Brain microvascular endothelial cell (primary cell): ENCODE measurements at places on chromosomes 16 and 17.

GRCh38 chr17:2176499-2177169 lies 121.7 kb downstream of the HIC1 start:
- DNase-seq: no peak

- DNase-seq: peak; percentile 95
Observed at GRCh38 chr17:2406903-2407790, 6.3 kb upstream of the MNT start.

DNA sequence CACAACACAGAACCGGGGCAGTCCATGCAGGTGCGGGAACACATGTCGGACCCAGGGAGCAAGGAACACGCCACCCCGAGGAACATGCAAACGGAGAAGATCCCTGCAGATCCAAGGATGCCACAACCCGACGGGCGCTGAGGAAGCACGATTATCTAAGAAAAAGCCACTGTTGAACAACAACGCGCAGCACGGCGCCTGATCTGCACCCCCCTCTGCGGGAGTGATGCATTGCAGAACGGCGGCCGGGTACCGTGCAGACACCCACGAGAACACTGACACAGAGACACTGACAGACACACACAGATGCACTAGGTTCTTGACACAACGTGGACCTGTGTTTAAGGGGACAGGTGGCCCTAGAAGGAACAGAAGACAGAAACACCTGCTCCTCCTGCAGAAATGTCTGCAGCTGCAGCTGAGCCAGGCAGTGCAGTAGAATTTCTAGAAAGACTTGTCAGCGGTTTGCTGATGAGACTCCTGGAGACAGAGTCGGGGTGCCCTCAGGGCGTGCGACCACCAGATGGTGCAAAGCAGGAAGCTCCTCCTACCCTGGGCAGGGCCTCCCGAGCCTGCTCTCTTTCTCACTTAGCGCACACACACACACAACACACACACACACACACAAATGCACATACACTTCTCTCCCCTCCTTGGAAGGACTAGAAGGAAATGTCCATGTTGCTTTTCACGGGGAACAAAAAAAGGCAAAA lies 7.5 kb downstream of the NPTX1 start:
- DNase-seq: no peak

DNA sequence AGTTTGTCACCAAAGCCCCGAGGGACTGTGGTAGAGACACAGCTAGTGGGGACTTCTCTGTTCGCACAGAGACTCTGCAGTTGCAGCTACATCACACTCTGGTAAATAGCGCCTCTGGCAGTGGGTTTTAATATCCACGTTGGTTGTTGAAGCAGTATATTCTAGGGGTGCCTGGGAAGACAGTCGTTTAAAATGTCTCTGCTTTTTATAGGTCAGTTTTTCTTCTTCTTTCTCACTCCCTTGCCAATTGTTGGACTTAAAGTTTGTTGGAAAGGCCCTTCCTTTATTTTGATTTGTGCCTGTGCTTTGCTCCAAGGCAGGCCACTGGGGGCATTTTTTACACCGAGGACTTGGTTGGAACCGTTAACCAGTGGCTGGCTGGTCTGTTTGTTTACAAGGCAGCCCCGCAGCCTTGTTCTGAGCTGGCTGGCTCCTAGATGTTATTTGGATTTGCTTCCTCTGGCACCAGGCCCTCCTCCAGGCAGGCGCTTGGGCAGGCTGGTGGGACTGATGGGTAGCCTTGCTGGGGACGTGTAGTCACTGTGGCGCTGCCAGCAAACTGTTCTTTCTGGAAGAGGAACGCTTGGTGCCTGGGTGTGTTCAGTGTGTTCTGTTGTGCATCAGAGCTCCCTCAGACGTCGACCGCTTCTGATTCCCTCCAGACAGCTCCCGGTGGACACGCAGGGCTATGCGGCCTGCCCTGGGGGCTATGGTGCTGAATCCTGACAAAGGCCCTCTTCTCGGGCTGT lies 218.2 kb upstream of the CHMP6 start:
- no peak for DNase-seq

- DNase-seq: no peak
Observed at GRCh38 chr16:72811188-72811720, 236.7 kb downstream of the ZFHX3 start.

DNA sequence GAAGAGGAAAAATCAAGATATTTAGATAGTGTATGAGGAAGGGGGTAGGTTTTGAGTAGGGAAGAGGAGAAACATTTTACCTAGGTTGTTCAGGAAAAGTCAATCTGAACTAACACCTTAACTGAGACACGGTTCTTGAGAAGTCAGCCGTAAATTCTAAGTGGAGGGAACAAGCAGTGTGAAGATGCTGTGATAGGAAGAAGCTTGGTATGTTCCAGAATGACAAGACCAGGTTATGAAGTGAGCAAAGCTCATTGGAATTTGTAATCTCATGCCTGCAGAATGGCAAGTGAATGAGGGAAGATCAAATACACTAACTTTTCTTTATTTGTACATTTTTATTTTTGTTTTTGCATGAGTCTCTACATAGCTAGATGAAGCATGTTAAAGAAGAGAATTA lies 307.6 kb downstream of the ZFHX3 start:
- DNase-seq: peak; percentile 20

GRCh38 chr16:54071514-54071913 lies 215.1 kb downstream of the IRX3 start:
- no peak for DNase-seq

DNA sequence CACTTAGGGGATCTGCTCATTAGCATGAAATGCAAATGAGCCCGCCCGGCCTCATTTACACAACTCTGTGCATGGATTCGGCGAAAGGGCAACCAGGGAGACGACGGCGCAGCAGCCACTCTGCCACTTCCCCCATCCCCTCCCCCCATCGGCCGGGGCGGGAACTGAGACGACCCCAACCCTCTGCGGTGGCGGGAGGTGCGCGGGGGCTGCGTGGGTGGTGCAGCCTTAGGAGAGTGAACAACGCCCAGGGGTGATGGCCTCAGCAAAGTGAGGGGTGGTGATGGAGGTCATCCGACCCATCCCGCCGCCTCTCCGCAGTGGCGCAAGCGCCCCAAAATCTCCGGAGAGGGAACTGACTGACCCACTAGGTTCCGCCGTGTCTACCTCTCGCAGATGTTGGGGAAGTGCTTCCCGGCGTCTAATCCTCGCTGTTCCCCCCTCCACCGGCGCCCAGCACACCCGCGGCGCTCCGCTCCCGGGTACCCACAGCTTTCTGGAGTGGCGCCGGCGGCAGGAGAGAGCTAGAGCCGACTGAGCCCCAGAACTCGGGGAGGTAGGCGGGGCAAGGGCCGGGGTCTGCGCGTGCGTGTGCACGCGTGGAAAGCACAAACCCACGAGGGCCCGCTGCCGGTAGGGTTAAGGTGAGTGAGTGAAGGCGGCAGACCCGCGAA lies 1.4 kb upstream of the CACNA1G start:
- DNase-seq: no peak

GRCh38 chr16:66656547-66656946 lies 40.0 kb downstream of the CMTM4 start:
- peak; percentile 11 for DNase-seq

GRCh38 chr16:87764600-87765472 lies 950 bp downstream of the KLHDC4 start:
- no peak for DNase-seq

DNA sequence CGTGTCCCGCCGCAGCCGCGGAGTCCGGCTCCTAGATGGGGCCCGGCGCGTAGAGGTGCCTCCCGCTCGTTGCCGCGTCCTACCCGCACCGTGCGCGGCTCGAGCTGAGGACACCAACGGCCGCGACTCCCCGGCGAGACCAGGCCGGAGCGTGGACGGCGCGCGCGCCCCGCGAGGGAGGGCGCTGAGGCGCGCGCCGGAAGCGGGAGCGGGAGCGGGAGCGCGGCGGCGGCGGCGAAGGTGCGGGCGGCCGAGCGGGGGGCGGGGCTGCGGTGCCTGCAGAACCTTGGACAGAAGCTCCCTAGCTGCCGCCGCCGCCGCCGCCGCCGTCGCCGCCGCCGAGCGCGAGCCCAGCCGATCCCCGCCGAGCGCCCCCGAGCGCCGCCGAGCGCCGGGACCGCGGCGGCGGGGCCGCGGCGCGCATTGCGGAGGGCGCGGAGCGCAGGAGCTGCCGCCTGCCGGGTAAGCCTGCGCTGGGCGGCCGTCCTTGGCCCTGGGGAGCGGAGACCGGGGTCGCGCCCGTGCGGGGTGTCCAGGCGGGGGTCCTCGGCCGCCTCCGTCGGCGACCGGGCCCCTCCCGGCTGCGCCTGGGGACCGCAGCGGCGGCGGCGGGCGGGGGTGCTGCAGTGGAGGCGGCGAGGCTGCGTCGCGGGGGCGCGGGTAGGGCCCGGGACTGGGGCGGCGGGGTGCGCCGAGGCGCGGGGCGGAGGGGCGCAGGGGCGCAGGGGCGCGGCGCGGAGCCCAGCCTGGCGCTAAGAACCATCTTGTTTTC lies at the start of gene CDK5R1:
CDK5R1 (plus strand) TSS at position 293 of the 772 bp plus-strand sequence. CDS start 628 bp downstream, outside the sequence.
- DNase-seq: no peak

DNA sequence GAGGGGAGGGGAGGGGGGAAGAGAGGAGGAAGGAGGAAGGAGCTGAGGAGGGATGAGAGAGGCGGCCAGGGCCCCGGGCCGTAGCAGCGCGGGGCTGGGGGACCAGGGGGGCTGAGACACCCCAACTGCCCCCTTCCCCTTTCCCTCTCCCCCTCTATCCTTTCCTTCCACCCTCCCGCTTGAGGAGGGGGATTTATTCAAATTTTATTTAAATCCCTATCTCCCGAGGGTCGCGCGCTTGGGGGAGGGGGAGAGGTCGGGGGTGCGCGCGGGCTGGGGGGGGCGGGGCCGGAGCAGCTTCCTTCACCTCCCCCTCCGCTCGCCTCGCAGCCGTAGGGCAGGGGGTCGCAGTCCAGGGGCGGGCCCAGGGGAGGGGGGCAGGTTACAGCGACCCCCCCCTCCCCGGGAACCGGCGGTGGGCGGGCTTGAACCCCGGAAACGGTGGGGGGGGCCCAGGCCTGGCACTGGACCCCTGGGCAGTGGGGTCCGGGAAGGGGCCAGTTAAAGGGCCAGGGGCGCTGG lies at the start of gene FBXL19:
FBXL19 (plus strand) TSS at position 19 of the 522 bp plus-strand sequence. CDS start 2,183 bp downstream, outside the sequence.
- no peak for DNase-seq

DNA sequence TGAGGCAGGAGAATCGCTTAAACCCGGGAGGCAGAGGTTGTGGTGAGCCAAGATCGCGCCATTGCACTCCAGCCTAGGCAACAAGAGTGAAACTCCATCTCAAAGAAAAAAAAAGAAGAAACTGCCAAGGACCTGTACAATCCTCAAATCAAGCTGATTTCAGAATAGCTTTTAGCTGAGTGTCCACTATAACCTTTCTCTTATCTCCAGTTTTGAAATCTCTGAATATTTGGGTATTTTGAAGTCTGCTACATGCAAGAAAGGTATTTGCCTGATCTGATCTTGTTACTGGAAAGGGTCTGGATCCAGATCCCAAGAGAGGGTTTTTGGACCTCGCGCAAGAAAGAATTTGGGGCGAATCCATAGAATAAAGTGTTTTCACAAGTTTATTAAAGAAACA lies 19.1 kb upstream of the ARL2BP start:
- no peak for DNase-seq

DNA sequence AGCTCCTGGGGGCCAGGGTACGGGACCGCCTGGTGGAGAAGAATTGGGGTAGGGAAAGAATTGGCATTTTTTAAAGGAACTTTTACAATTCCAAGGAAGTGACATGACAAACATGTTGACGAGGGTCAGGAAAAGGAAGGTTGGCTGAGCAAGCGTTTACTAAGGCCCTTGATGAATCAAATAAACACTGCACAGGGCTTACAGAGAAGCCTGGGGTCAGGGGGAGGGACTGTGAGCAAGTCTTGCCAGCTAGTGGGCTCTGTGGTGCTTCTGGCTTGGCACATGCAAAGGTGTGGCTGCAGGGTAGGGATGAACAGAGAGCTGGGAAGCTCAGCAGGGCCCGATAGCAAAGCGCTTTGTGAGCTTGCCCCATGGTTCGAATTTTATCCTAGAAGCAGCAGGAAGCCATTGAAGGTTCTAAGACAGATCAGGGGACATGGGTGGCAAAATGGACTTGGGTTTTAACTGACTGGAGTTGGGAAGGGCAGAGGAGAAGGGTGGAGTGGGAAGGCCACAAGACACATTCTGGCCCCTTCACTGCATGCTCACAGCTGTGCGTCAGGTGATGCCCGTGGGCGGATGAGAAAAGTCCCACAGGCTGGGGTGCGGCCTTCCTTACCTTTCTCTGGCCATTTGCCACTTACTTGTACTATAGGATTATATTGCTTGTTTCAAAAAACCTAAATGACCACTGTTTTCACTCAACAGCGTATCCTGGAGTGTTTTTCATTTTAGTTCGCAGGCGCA lies 117.8 kb downstream of the SOCS1 start:
- DNase-seq: no peak

DNA sequence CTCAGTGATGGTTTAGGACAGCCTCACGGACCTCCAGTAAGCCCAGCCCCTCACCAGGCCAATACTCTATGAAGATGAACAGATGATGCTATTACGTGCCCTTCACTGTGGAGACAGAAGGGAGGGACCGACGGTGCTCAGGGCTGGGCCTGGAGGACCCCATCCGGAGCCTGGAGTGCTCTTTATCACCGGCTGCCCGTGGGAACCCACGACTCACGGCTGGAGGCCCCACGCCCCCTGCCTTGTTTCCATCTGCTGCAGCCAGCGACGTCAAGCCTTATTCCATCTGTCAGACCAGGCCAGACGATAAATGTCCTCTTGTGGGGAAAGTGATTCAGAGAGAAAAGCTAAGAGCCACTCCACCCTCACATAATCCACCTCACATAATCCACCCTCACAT lies 4.0 kb upstream of the TIMM22 start:
- DNase-seq: no peak

GRCh38 chr17:3809135-3809534 lies 8.1 kb upstream of the ITGAE start:
- DNase-seq: no peak

GRCh38 chr16:87207965-87208364 lies 109.2 kb downstream of the C16orf95 start:
- no peak for DNase-seq

- DNase-seq: peak; percentile 23
Observed at GRCh38 chr17:9668517-9668916, 23.2 kb downstream of the USP43 start.
